ENCODE measurements at places on chromosomes 16 and 17.

DNA sequence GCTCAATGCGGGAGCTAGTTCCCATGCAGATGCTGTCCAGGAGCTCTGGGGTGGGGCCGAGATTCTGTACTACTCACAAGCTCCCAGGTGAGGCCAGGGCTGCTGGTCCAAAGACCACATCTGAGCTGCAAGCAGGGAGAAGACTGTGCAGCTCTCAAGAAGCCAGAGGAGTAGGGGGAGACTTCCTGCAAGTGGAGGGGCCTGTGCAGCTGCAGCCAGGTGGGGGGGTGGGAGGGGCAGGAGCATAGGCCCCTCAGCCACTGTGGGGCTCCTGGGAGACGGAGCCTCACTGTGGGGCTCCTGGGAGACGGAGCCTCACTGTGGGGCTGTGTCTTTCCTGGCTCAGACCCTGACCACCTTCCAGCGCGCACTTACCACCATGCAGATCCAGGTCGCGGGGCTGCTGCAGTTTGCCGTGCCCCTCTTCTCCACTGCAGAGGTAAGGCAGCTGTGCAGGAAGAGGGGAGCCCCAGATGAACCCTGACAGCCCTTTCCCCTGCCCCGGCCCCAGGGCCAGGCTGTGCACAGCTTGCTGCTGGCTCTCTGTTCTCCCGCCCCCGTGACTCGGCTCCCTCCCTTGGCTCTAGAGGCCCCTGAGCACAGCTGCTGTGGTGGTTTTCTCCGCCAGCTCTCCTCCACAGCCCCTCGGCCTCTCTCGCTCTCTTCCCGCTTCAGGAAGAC is 24.3 kb upstream of the DNAI2 start:
- DNase-seq = no peak

- no peak for DNase-seq
Observed at GRCh38 chr17:58677194-58677880, 14.5 kb downstream of the TEX14 start.

GRCh38 chr16:53542283-53542682 is 39.3 kb upstream of the AKTIP start:
- no peak for DNase-seq

- DNase-seq = no peak
Observed at GRCh38 chr16:47873434-47873833, 282.4 kb downstream of the ABCC12 start.

GRCh38 chr17:17876959-17877528 is 40.3 kb upstream of the SREBF1 start:
- DNase-seq = no peak
